Thymus (tissue), 14 donors: ENCODE measurements at places on chromosomes 2 and 18.

DNA sequence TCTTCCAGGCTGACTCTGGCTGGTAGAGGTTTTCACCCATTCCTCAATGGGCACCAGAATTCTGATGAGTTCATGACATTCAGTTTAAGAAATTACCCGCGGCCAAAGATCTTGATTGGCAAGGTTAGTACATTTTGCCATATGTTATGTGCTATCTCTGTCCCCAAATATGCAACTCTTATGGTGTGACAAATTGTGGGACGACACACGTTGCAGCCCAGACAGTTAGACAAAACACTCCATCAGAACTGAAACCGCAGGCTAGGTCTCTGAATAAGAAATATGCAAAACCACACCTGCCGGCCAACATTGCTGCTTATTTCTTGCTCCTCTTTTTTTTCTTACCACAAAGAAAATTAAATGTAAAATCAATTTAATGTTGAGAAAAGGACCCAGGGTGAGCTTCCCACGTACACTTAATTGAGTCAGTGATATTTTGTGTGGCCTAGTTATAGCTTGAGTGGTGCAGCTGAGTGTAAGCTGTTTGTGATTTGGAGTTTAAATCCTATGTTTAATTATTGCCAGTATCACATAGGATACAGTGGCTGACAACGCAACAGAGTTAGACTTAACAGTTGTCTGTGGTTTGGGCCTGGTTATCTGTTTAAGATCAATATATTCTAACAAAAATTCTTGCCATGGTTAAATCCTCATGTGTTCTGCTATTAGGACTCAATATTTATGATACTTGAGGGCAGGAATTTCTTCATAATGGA, 35.7 kb upstream of the LTBP1 start:
- DNase-seq, result no peak

DNA sequence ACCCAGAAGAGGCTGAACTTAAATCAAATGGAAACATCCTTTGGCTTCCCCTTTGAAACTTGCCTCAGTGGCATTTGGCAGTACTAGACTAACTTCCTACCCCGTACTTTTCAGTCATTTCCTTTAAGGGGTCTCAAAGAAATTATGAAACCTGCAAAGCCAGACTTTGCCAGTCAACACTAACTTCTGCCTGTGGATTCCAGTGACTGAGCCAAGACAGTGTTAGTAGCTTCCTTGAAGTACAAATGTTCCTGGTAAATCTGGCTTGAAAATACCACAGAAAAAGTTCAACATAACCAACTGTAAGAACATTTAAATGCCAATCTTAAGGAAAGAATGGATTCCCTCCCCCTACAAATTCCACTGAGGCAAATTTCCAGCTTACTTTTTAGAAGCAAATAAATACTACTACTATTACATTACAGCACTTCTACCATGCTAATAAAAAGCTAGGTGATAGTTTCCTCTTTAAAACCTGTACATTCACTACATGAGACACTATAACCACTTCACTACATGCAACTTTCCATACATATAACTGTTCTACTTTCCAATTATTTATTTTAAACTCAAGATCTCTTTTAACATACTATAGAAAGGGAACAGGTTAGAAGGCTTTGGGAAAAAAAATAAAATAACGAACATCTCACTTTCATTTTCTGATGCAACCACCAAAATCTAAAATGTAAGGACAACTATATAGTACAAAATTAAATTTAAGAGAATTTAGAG, 2.4 kb downstream of the PELI1 start:
- peak; percentile 46 for DNase-seq

DNA sequence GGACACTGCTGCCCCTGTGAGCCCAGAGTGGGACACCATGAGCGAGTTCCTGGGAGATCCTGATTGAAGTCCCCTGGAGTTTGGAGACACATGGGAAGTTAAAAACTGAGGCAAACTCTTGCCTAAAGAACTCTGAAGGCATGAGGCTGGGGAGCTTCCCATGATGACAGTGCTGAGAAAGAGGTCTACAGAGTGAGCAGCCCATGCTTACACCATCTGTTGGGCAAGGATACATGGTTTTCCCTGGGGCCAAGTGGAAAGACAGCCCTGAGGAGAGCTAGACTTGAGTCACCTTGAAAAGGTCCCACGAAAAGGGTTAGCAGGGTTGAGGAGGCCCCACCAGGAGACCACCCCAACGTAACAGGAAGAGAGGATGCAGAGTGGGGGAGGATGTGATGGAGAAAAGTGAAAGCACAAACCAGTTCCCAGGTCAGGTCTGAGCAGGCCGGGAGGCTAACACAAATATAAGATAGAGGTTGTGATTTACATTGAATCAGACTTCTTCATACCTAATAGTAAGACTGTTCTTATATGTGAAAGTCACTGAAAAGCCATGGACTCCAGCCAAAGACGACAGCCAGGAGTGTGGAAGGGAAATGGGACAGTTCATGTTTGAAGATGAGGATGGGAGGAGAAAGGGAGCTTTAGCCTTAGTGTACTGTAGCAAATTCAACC, 13.5 kb upstream of the FEZ2 start:
- no peak for DNase-seq

- no peak for DNase-seq
Measured at GRCh38 chr18:51039138-51040112, 9.4 kb downstream of the SMAD4 start.

GRCh38 chr2:212892193-212892592, 259.2 kb downstream of the IKZF2 start:
- no peak for DNase-seq

- no peak for DNase-seq
Measured at GRCh38 chr2:169066897-169067296, 2.5 kb upstream of the DHRS9 start.

DNA sequence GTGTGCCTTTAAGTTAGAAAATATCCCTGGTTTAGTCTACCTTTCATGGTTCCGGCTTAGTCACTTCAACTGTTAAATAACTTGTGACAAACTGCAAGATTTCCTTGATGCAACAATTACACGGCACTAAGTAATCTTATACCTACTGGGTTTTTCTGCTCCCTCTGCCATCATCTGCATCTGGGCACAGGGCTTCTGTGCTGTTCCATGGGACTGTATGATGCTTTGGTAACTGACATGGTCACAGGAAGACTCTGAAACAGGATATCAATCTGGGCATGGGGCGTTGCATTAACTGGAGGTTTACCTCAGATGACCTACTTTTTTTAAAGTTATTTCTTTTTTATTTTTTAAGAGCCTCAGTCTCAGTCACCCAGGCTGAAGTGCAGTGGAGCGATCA, 365.4 kb downstream of the SS18 start:
- DNase-seq, result no peak

DNA sequence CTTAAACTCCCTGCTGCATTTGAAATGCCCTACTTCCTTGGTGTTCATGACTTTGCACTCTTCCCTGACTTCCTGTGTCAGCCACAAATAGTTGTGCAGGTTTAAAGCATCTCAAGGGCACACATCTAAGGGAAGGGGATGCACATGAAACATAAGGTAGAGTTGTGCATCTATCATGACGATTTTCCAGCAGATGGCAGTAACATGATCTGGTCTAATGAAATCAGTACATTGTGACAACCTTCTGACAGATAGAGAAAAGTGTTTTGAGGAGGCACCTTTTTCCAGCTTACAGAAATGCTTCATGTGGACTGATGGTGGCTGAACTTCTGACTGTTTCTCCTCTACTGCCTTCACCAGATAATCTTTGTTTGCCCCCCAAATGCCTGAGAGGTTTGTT, 238.9 kb downstream of the XIRP2 start:
- peak; percentile 19 for DNase-seq

DNA sequence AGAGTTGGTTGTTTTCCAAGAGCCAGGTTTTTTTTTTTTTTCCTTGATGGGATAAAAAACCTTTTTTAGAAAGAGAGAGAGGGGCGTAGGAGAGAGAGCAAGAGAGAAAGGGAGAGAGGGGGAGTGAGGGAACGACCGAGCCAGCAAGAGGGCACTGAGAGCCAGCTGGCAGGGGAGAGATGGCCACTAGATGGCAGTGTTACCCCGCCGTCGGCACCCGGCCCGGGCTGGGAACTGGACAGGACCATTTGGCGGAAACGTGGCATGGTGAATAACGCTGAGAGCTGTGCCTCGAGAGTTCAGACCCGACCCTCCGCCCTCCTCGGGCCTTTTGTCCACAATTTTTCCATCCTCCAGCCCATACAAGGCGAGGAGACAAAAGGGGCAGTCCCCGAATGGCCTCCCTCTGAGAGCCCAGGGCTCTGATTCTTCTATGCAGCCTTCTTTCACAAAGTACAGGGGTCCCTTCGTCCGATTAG, 286.7 kb upstream of the VRK2 start:
- peak; percentile 81 for DNase-seq

- DNase-seq, result no peak
Measured at GRCh38 chr18:58842978-58843687, 21.5 kb upstream of the ZNF532 start.

- DNase-seq, result no peak
Measured at GRCh38 chr2:22694300-22694699, 690.7 kb upstream of the KLHL29 start.

DNA sequence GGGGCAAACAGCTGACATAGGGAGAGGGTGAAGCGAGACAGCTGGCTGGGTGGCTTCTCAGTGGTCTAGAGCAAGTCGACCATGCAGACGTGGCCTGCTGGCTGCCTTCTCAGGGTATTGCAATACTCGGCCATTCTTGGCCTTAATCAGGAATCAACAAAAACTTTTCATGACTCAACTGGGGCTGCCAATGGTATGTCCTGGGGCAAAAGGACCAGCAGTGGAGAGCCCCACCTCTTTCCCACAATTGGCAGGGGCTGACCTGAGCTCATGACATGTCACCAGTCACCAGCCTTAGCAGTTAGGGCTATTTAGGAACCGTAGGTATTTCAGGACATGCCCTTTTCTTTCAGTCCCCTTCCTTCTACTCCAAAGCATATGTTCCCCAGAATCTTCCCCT, 19.1 kb downstream of the PLA2R1 start:
- DNase-seq, result no peak

GRCh38 chr2:23239374-23239773, 145.6 kb upstream of the KLHL29 start:
- DNase-seq, result no peak

- no peak for DNase-seq
Measured at GRCh38 chr2:9668687-9669345, 38.0 kb upstream of the YWHAQ start.

DNA sequence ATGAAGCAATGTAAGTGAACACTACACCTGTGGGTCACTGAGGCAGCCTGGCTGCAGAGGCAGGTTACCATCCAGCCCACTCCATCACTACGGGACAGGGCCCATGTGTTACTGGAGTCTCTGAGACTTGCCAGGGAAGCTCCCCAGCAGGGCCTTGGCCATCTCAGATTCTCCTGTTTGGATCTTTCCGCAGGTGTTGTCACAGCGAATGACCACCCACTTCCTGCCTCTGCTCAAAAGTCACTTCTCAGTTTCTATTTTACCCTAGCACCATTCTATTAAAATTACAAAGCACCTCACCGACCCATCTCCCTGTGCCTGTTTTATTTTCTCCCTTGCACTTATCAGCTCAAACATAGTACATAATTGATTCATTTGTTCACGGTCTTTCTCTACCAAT, 34.5 kb upstream of the L3MBTL4 start:
- no peak for DNase-seq

DNA sequence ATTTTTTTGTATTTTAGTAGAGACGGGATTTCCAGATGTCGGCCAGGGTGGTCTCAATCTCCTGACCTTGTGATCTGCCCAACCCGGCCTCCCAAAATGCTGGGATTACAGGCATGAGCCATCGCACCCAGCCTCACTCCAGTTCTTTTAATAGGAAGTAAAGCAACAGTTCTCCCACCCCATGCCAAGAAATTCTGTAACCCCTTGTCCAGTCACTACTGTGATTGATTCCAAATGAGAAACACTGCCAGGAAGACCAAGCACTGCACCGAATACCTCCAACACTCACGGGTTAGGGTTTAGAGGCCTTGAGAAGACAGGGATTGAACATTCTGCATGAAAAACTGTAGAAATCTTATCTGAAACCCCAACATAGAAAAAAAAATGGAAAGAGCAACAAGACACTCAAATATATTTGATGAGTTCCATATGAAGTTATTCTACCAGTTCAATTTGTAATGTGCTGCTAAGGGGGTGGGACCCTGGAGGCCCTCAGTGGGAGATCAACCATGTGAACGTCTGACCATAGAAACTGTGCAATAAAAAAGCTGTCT, 48.2 kb upstream of the BIN1 start:
- no peak for DNase-seq

DNA sequence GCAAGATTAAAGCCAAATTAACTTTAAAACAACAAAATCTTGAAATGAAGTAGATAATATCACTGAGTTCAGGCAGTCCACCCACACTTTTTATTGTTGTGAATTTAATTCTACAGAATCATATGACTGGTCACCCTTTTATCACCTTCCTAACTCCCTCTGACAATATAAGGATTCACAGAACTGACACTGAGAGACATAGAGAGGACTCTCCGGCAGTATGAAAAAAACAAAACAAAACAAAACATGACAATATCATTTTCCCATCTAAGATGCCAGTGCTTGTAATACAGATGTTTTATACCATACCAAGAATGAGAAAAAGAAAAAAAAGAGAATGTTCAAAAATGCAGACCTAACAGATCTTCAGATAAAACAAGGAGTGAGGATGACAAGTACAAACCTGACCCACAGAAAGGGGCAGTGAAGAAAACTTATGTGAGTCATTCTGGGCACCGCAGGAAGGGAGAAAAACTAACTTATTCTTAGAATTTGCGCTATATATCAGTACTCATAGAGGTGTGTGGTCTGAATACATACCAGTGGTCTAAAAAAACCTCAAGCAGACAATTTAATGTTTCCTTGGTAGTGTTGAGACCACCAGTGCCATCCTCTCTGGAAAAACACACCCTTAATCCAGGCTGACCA, 136.6 kb downstream of the ZAP70 start:
- DNase-seq, result no peak
